ENCODE measurements at places on chromosomes 12 and 14.

GRCh38 chr14:100007254-100007653, 58.0 kb upstream of the EVL start:
- DNase-seq: no peak

DNA sequence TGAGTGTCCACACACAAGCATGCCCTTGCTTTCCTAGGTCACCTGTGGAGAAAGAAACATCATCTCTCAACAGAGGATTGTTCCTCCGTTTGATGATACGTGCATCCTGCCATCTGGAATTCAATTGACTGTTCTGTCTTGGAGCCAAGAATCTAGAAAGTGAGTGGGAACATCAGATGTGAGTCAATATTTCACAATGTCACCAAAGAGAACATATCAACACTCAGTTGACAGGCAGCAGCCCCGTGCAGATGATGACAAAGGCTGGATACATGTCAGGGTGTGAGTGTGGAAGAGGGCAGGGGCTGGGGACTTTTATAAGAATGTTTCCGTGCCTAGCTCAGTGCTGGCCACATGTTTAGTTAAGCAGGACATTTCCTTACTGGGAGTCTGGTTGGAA, 76.1 kb downstream of the TBC1D30 start:
- DNase-seq: no peak

GRCh38 chr12:67362526-67362925, 93.4 kb downstream of the CAND1 start:
- DNase-seq: no peak

GRCh38 chr14:100103250-100104005, 38.2 kb downstream of the EVL start:
- no peak for DNase-seq

DNA sequence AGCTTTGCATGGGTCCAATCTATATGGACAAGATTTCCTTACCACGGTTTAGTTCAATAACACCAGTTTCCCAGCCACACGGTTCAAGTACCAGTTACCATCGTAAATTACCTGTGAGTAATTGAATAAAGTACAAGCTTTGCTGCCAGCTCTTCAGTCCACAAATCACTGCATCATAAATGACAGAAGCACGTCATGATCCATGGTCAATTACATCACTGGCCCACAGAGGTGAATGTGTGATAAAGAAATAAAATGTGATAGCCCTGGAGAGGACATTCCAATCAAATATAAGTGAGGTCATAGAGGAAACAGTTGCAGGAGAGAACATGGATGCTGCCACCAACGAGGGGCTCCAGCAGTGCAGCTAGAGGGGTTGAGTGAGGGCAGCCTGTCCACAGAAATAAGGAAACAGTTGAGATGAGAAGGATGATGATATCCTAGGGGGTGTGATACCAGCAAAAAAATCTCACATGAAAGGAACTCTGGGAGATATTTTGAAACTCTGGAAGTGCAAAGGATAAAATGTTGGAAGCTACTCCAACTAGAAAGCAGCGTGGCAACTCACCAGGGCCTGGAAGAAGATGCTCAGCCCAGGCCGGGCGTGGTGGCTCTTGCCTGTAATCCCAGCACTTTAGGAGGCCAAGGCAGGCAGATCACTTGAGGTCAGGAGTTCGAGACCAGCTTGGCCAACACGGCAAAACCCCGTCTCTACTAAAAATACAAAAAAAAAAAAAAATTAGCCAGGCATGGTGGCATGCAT, 5.8 kb upstream of the DYNC1H1 start:
- DNase-seq: no peak

GRCh38 chr12:41361738-41362137, 173.6 kb downstream of the PDZRN4 start:
- DNase-seq: no peak

DNA sequence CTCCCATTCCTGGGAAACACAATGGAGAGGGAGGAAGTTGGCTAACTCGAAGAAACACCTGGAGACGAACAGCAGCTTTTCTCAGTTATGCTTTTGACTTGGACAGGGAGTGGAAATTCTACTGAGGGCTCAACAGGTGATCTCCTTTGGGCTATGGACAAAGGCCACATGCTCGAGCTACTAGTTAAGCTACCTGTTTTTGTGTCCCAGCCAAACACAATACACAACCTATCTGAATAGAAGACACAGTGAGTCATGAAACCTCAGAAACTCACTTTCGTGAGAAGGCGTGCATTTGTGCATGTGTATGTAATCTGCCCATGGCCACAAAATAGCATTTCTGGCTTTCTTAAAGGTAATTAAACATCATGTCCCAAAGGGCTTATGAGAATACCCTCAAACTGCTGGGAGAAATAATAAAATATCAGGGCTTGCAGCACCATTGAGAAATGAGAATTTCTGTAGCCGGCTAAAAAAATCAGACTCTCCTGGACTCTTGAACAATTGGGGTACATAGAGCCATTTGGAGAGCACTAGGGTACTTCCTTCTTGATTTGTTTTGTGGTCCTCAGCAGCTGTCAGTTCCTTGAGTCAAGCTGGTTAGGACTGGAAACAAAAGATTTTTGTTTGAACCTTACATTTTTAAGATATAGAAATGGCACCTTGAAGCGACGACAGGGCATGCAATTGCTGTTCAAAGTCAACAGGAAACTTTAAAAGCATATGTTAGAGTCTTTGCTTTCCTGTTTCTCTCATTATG, 85.5 kb upstream of the PTHLH start:
- no peak for DNase-seq

DNA sequence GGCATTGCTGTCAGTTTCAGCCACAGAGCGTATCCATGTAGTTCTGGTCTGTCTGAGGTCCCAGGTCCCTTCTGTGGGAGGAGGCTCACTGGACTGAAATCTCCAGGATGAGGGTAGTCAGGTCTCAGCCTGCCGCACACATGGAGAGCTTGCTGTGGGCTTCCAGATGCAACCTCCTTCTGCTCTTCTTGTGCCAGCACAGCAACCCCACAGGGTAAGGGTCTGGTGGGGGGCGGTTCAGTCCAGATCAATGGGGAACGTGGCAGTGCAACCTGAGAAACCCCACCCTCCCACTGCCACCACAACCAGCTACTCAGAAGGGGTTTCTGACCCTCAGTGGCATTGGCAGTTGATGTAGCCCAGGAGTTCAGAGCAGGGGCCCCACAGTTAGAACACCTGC, 61.2 kb downstream of the BEGAIN start:
- DNase-seq: no peak

DNA sequence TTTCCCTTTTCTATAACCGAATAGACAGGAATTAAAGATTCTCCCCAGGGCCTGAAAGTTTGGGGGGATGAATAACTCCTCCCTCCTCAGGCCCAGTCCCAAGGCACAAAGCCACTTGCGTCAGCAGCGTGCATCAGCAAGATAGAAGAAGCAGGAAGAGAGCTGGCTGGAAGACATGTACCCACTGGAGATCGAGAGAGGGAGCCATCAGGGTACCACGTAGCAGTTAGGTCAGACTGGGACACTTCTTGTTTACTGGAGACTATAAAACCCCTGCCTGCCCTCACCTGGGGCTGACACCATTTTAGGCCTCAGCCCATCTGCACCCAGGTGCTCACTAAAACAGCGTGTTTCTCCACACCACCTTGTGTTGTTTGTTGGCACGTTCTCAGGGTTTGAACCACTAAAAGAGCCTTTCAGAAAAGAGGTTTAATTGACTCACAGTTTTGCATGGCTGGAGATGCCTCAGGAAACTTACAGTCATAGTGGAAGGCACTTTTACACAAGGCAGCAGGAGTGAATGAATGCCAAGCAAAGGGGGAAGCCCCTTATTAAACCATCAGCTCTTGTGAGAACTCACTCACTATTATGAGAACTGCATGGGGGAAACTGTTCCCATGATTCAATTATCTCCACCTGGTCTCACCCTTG, 93.2 kb downstream of the TMTC3 start:
- no peak for DNase-seq

GRCh38 chr12:18965203-18965602, 164.3 kb upstream of the PLEKHA5 start:
- no peak for DNase-seq

DNA sequence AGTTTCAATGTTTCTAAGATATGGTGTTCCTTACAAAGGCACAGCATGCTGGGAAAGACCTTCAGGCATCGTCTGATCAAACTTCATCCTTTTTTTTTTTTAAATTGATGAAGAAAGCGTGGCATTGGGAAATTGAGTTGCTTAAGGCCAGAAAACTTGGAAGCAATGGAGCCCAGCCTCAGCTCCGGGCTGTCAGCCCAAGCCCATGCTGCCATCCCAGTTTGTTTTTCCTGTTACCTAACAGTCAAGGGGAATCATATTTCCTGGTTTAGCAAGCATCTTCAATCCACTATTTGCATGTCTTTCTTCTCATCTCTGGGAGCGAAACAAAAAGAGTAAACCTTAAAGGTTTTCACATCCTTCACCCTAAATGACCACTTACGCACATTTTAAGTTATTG, 200.2 kb downstream of the CHST11 start:
- no peak for DNase-seq

- no peak for DNase-seq
These were observed 188.1 kb downstream of the SNAPC1 start for GRCh38 chr14:61950340-61950739.

- DNase-seq: no peak
These were observed 64.2 kb downstream of the DRAM1 start for GRCh38 chr12:101941306-101942249.

DNA sequence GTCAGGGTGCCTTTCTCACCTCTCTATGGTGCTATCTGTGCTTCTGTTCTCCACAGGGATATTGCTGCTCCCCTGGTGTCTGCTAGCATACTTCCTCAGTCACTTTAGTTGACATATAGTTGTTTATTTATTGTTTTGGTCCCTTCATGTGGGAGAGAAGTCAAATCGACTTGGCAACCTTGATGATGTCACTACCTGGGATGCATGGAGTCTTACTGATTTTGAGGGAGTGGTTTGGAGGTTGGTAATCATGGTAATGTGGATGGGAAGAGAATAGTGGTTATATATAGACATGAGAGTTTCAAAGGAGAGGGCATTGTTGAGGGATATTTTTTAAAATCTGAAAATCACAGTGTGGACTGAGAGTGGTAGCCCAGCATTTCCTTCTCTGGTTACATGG, 73.6 kb upstream of the FBXO33 start:
- no peak for DNase-seq

DNA sequence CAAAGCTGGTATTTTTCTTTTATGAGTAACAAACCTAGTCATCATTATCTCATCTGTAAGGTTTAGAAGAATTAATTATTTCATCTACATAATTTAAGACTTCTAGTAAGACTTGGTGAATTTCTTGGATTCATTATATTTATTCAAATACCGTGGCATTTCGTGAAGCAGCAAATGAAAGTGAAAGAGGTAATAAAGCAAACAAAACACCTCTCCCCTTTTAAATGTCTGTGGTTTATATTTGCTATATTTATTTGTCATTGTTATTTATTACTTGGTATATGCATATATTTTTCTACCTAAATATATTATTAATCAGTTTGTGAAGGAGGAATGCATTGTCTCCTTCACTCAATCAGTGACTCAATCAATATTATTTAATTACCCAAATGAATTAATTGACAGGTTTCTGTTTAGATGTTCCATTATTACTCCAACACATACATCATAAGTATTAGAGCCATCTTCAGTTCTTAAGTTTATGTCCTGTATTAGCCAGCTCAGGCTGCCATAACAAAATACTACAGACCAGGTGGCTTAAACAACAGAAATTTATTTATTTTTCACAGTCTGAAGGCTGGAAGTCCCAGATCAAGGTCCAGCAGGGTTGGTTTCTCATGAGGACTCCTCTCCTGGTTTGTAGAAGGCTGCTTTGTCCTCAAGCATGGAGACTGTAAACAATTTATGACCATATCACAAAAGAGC, 6.6 kb downstream of the CFAP54 start:
- no peak for DNase-seq

DNA sequence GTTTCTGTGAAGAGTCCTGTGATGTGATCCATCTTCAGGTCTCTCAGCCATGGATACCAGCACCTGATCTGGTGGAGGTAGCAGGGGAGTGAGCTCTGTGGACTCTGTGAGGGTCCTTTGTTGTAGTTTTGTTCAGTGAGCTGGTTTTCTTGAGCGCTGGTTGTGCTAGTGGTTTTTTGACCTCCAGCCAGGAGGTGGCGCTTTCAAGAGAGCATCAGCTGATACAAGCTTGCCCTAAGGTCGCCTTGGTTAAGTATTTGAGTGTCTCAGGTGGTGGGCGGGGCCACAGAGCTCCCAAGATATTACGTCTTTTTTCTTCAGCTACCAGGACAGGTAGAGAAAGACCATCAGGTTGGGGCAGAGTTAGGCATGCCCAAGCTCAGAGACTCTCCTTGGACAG, 139.7 kb downstream of the TTLL5 start:
- DNase-seq: no peak

DNA sequence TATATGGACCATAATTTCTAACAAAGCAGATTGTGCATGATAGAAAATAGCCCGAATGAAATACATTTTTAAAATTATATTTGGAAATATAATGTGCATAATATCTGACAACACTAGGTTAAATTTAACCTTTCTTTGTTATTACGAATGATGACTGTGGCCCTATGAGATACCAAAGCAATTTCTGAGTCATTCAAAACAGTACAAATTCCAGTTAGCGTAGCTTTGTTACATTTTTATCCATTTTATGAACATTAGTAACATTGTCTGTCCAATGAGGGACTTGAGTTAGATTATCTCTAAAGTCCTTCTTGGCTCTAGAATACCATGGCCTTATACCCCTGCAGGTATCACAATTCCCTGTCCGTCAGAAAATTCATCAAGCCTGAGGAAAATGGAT, 39.0 kb upstream of the REP15 start:
- DNase-seq: no peak

DNA sequence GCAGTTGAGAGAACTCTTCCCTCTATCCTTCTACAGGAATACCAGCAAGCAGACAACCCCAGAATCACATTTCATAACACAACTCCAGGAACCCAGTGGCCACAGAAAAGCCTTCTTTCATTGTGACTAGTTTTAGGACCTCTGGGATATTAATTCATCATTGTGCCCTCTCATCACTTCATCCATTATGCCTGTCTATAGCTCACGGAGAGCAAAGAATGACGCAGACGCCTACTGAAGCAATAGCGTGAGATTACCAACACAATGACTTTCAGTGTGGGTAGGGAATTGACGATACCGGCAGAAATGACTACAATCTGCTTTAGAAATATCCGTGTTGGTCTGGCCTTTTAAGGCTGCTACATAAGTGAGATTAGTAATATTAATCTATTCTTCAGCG, 158.1 kb upstream of the FOXG1 start:
- no peak for DNase-seq

DNA sequence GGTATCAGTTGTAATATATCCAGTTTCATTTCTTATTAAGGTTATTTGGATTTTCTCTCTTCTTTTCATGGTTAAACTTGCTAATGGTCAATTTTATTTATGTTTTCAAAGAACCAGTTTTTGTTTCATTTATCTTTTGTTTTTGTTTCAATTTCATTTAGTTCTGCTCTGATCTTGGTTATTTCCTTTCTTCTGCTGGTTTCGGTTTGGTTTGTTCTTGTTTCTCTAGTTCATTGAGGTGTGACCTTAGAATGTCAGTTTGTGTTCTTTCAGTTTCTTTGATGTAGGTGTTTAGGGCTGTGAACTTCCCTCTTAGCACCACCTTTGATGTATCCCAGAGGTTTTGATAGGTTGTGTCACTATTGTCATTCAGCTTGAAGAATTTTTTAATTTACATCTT, 145.6 kb upstream of the SLCO1B1 start:
- no peak for DNase-seq

All from activated gamma-delta T cell treated with anti-CD3 and anti-CD28 coated beads, Interleukin-2, amount 50 U/mL, for 16 hours (primary cell).